ENCODE measurements at places on chromosomes 7 and 10.

DNA sequence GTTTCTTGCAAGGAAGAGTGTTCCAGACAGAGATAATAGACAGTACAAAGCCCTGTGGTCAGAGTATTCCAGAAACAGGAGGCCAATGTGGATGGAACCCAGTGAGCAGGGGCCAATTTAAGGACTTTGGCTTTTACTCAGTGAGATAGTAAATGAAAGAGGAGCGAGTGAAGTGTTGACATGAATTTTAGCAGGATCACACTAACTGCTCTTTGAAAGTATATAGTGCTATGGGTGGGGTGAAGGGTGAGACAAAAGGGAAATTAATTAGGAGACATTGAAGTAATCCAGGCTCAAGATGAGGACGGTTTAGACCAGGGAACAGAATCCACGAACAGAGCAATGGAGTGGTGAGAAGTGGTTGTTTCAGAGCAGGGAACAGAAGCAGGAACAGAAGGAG is 62.2 kb upstream of the TES start:
- no peak for DNase-seq

DNA sequence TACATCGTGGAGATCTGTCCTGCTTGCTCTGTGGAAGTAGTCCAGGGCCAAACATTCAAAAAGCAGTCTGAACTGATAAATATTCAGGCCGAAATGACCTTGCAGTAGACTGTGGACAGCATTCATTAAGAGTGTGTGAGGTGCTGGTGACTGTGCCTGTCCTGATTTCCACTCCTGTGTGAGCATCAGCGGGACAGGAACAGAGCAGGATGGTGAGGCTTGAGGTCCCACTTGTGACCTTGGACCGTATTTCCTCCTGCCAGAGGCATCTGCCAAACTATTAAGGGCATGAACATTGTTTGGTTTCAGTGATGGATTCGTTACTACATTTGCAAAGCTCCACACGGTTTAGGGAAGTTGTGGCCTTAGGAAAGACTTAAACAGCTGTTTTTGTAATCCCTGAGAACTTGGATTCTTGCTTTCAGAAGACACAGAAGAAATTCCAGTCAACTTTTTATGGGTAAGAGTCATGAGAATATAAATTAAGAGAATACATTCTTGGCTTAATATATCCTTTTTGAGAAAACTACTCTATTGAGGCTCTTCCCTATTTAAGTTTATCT is 32.8 kb downstream of the CCNY start:
- no peak for DNase-seq

DNA sequence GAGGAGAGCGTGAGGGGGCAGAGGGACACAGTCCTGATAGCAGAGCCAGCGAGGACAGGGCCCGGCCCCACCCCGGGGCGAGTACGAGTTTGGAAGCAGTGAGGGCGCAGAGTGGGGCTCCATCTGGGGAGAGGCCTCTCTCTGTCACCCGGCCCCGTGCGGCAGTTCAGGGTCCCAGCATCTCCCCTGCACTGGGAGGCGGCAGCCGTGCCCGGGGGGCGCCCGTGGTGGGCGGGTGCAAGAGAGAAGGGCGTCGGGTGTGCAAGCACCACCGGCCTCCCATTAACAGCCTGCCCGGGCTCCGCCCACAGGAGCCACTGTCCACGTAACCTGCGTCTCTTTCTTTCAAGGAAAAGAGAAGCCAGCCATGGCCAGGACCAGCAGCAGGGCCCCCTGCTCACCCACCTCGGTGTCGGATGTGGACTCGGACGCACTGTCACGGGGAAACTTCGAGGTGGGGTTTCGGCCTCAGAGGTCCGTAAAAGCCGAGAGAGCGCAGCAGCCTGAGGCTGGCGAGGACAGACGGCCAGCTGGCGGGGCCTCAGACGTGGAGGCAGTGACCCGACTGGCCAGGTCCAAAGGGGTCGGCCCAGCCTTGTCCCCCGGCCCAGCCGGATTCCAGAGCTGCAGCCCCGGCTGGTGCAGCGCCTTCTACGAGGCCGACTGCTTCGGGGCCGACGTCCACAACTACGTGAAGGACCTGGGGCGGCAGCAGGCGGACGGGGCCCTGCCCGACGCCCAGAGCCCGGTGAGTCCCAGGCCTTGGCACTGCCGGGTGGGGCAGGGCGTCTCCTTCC is 28.7 kb upstream of the UTF1 start:
- no peak for DNase-seq

DNA sequence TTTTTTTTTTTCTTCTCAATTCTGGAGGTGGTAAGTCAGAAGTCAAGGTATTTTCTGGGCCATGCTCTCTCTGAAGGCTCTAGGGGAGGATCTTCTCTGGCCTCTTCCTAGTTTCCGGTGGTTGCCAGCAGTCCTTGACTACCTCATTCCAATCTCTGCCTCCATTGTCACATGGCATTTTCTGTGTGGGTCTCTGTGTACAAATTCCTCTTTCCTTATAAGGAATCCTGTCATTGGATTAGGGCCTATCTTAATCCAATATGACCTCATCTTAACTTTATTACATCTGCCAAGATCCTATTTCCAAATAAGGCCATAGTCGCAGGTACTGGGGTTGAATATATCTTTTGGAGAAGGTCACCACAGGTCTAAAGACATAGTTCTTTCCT is 129.3 kb upstream of the PRR15 start:
- DNase-seq = no peak

DNA sequence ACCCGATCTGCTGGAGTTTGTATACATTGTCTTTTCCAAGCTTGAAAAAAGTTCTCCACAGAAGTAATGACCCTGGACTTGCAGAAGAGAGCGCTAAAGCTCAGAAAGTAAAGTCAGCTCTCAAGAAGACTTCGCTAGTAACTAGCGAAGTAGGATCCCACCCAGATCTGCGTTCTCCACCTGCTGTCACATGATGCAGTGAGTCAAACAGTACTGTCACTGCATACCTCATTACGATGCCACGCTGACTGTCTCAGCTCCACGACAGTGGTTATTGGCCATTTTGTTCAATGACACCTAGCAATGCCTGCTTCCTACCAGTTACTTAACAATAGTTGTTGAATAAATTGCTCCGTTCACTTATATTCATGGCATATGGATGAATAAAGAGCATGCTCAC is 29.7 kb upstream of the SEC61G start:
- no peak for DNase-seq

- no peak for DNase-seq
Measured at GRCh38 chr7:119908948-119909347, 364.0 kb upstream of the KCND2 start.

GRCh38 chr10:118669020-118669791 is 73.8 kb upstream of the PRLHR start:
- no peak for DNase-seq

DNA sequence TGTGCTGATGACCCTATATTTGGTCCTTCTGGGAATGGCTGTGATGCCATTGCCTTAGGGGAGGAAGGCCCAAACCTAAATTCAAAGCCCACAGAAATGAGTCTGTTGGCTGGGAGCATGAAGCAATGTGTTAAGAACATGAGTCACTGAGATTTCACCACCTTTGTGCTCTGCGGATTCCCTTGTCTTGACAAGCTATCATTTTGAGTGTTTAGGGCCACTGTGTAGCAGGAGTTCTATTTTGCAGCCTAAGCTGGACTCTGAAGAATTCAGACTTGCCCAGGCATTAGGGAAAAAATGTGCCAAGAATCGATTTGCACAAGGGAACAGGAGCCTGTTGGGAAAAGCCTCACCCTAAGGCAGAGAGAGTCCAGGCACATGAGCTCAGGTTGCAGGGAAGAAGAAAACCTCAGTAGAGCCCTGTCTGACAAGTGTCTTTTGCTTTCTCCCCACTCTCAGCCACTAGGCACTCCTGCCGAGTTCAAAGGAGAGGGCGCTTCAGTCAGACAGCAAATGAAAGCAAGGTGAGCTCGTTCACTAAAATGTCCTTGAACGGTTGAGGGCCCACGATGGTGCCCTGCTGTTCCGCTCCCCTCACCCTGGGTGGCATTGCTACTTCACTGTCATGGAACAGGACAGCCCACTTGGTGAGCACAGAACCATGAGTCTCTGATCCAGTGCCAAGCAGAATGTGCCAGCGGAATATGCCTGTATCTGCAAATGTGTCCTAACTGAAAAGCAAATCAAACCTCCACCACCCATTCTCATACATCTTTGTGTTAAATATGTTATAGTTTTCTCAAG is 93.6 kb downstream of the PRLHR start:
- DNase-seq = no peak

GRCh38 chr10:121580276-121581116 is 17.7 kb downstream of the FGFR2 start:
- no peak for DNase-seq

- DNase-seq = no peak
Measured at GRCh38 chr10:78194050-78194449, 160.4 kb downstream of the RPS24 start.

DNA sequence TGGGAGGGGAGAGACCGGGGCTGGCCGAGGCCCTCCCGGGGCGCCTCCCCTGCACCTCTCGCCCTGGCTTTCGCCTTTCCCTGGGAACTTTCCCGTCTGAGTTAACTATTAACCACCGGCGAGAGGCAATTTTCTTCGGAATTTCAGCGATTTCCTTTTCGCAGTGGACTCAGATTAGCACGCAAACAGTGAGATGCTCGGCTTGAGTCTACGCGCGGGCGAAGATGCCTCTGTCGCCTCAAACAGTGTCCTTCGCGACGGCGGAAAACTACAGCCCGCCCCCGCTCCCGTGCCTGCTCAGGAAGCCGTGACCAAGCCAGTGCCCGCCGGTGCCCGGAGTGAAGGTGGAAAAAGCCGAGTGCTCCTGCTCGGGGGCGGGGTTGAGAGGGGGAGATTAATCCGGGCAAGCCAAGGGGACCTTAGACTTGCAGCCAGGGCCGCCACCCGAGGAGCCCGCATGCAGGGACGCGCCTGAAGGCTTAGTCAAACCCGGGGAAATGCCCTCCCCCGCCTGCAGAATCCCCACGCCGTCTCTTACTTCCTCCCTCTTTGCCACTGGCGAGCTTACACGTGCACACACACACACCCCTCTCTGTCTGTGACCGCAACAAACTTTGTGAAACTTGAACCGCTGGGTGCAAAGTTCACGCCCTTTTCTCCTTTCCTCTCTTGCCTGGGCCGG is 14.5 kb upstream of the PAX2 start:
- no peak for DNase-seq

DNA sequence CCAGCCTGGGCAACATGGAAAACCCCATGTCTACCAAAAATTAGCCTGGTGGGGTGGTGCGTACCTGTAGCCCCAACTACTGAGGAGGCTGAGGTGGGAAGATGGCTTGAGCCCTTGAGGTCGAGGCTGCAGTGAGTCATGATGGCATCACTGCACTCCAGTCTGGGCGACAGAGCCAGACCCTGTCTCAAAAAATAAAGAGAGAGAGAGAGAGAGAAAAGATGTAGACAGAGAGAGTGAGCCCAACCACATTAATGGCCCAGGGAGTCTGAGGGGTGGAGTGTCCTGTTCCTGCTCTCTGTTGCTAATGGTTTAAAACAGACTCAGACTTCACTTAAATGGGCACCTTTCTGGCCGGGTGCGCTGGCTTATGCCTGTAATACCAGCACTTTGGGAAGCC is 455.7 kb upstream of the GALNT17 start:
- DNase-seq = no peak

DNA sequence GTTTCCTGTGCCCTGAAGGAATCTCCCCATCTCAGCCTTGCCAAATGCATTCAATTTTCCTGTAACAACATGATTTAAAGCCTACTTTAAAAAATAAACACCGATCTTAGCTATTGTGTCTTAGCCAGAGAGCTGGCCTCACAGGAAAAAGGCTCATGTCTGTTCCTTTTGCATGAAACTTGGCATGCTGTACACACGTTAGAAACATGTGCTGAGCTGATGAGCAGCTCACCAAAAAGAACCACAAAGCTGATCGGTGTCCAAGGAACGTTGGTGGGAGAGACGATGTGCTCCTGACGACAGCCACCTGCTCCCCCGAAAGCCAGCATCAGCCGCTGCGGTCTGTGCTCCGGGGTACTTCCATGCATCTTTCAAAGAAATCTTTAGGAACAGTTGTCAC is 135.9 kb downstream of the ADARB2 start:
- DNase-seq = no peak

DNA sequence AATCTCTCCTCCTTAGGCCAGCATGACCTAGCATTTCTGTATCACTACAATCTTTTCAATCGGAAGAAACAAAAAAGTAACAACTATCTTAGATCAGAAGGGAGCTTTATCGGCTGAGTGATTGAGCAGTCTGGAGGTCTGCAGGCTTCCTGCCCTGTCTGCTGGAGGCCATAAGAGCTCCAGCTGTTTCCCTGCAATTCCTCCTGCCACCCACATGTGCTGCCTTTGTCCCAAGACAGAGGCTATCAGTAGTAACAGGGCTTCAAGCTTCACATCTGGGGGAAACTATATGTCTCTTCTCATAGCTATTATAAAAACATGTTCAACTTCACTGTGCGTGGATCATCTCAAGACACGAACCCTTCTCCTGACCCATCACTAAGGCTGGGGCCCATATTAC is 70.1 kb upstream of the VWC2 start:
- DNase-seq = no peak

DNA sequence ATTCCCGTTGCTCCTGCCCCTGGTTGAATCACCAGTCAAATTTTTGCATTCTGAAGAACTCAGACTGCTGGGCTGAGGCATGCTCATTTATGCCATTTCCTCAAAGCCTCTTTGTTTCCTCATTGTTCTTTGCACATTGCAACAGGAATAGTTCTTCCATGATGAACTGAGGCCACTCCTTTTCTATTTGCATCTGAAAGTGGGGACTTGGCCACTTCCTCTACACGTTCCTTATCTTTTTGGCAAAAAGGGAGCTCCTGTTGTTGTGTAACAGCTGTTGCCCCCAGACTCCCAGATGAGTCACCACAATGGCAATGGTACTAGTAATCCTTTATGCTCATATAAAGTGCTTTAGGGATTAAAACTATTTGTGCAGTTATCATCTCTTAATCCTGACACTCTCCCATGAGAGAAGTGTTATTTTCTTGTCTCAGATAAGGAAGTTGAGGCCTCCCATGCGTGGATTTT is 20.1 kb upstream of the ITPRID1 start:
- no peak for DNase-seq

- DNase-seq = no peak
Measured at GRCh38 chr7:119545118-119545517, 727.9 kb upstream of the KCND2 start.

DNA sequence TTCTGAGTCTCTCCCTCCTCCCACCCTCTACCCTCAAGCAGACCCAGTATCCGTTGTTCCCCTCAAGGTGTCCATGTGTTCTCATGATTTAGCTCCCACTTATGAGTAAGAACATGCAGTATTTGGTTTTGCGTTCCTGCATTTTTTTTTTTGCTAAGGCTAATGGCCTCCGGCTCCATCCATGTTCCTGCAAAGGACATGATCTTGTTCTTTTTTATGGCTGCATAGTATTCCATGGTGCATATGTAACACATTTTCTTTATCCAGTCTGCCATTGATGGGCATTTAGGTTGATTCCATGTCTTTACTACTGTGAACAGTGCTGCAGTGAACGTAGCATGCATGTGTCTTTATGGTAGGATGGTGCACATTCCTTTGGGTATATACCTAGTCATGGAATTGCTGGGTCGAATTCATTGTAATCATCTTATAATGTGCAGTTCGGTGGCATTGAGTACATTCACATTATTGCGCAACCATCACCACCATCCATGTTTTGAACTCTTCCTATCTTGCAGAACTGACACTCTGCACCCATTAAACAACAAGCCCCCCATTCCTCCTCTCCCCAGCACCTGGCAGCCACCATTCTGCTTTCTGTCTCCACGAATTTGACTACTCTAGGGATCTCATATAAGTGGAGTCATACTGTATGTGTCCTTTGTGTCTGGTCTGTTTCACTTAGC is 125.5 kb downstream of the CAMK1D start:
- DNase-seq = no peak

- no peak for DNase-seq
Measured at GRCh38 chr10:112235920-112236319, 47.3 kb upstream of the TECTB start.

- DNase-seq = no peak
Measured at GRCh38 chr7:70812511-70812910, 319.4 kb upstream of the GALNT17 start.

- no peak for DNase-seq
Measured at GRCh38 chr7:128918016-128918665, 7.6 kb upstream of the KCP start.
